CD8-positive, alpha-beta T cell (primary cell): ENCODE measurements at places on chromosomes 1 and 21.
A peak's percentile ranks its signal among the peaks of the same experiment; 100 is the strongest.

DNA sequence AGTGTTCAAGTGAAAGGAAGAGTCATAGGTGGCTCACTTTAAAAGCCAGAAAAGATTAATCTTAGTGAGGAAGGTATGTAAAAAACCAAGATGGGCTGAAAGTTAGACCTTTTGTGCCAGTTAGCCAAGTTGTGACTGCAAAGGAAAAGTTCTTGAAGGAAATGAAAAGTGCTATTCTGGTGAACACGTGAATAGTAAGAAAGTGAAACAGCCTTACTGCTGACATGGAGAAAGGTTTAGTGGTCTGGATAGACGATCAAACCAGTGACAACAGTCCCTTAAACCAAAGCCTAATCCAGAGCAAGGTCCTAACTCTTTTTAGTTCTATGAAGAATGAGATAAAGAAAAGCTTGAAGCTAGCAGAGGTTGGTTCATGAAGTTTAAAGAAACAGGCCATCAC lies 106.4 kb downstream of the CTH start:
- no peak for DNase-seq

GRCh38 chr21:37579356-37579755 lies 212.8 kb downstream of the DYRK1A start:
- DNase-seq, result no peak

DNA sequence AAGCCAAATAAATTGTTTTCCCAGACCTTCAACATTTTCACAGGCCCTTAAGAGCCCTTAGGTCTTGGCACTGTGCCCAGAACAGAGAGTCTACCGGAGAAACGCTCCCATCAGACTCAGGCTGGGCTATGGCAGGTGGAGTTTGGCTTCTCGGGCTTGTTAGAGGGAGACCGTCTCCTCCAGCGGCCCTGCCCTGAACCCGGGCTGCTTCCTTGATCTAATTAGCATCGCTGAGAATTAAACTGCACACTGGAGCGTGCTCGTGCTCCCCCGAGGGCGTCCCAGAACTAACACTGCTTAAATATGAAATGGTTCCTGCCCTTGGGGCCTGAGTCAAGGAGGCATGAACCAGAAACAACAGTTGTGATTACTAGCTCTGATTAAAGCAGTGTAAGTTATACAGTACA lies 634.4 kb downstream of the MATN1 start:
- no peak for DNase-seq

- DNase-seq, result no peak
Measured at GRCh38 chr21:35920436-35920835, 139.9 kb downstream of the SETD4 start.

DNA sequence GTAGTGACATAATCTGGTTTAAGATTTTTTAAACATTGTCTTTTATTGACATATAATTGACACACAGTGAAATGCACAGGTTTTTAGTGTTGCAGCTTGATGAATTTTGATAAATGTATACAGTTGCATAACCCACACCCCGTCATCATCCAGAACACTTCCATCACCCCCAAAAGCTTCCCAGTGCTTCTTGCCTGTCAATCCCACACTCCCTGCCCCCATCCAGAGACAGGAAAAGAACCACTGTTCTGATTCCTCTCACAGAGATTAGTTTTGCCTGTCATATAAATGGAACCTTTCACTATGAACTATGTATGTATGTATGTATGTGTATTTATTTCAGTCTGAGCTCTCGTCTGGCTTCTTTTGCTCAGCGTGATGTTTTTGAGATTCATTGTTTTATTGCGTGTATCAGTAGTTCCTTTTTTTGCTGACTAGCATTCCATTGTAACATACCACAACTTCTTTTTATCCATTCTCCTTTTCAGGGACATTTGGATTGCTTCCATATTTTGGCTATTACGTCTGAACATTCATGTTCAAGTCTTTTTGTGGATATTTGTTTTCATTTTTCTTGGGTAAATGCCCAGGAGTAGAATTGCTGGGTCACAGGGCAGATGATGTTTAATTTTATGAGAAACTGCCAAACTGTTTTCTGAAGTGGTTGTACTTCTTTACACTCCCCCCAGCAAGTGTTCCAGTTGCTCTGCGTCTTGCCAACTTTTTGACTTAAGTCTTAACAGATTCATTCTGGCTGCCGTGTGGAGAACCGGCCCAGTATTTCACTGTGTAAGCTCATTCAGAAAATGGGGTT lies 8.7 kb downstream of the UBIAD1 start:
- no peak for DNase-seq

DNA sequence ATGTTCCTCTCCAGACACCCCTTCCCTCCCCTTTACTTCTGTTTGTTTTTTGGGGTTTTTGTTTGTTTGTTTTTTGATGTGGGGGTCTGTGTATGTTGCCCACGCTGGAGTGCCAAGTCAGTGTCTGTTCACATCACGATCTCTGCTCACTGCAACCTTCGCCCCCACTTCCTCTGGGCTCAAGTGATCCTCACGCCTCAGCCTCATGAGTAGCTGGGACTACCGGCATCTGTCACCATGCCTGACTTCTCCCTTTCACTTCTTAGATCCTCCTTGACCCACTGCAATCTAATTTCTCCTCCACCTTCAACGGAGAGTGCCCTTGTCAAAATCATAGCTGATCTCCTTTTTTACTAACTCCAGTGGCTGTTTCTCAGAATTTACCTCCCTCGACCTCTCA lies 100.7 kb upstream of the KIF26B start:
- DNase-seq, result no peak

GRCh38 chr1:165891111-165891860 lies 63.9 kb downstream of the UCK2 start:
- DNase-seq, result no peak

DNA sequence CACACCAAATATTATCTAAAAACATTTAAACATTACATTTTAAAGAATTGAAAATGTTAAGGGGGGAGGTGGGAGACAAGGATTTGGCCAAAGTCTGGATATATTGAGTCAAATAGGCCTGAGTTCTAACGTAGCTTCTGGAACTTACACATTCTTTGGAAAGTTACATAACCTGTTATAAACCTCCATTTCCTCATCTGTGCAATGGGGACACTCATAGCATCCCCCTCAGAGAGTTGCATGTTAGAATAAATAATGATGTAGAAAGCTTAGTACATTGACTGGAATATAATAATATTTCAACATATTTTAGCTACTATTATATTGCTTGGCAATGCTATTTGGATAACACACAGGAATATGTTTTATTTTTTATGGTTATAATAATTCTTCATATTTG lies 117.7 kb downstream of the ATG4C start:
- no peak for DNase-seq

DNA sequence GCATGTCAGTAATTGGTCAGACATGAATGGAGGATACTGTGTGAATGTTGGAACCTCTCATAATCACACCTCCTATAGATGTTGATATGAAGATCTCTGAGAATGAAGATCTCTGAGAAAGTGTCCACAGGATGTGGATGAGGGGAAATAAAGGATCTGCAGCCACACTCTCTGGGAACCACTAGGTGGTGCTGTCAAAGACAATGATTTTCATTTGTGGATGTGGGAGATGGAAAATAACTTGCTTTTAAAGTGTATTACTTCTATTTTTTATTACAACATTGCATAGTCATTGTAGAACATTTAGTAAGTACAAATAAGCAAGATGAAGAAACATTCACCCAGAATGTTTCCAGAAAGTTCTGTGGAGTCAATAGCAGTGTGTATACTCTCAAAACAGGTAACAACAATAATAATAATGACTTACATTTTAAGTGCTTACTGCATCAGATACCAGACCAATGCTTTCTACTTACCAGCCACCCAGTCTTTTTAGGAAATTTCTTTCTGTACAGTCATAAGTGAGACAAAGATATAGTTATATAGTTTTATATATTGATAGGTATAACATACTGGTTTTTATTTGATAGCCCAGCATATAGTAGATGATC lies 128.2 kb downstream of the ATG4C start:
- no peak for DNase-seq

- DNase-seq, result no peak
Measured at GRCh38 chr21:37058261-37058660, 14.6 kb downstream of the PIGP start.

DNA sequence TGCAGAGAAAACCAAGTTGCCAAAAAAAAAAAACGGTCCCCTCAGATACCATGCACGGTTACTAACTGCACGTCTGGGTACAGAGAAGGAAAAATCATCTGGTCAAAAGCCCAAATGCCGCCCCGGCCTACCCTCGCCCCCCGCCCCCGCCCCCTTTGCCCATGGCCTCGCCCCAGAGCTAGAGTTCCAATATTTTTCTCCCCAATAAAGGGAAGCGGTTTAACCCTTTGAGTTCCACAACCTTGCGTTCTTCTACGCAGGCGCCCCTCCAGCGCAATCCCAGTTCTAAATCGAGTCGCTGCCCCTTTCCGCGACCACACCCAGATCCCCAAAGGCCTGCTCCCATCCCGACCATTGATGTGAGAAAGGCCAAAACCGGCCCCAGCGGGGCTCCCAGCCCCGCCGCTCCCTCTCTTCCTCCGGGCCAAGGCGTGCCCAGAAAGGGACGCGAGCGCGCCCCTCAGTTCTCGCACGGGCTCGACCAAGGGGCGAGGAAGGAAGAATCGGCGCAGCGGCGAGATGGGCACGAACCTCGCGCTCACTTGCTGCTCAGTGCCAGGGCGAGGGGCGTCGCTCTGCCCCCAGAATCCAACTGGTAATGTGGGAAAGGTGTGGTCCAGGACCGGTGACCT lies 797 bp downstream of the WDR47 start:
- no peak for DNase-seq

DNA sequence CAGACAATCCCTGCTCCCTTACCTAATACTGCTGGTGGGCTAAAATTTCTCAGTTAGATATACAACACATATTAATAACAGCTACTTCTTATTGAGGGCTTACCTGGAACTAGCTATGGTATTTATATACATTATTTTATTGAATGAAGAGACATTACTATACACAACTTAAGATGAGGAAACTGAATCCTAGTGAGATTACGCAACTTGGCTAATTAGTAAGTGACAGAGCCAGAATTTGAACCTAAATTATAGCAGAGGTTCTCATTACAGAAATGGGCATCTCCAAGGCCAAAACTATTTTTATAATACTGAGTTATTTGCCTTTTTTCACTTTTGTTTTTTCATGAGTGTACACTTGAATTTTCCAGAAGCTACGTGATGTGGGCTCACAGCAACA lies 44.5 kb upstream of the SMYD2 start:
- DNase-seq, result no peak

DNA sequence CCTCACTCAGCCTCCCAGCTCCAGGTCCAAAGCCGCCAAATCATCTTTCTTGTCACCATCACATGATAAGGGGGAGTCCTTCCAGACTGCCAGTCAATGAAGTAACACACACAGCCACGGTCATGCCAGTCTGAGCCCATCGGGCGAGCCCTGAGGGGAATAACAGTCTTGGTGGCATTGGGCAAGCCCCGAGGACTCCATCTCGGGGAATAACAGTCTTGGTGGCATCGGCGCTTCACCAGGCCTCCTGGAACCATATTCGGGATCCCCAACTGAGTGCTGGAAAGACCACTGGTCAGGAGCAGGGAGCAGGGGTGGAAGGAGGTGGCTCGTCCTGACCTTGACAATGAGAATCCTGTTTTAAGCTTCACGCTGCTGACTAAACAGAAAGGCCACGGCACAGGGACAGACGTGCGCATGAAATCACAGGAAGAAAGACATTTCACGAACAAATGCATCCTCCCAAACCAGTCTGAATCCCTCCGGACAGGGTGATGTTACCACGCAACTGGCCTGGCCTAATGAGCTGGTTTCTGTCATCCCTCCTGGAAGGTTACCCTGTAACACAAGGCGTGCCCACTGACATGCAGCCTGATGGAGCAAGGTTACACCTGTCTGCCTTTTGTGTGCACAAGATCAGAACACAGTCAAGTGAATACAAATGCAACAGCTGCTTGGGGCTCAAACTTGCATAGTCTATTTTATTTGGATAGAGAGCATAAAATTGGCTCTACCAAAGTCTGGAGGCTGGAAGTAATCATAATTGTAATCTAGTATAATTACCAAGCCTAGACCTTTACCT lies 517.4 kb downstream of the KIF26B start:
- DNase-seq, result no peak

GRCh38 chr1:64572222-64572900 lies 102.4 kb downstream of the CACHD1 start:
- DNase-seq, result no peak

DNA sequence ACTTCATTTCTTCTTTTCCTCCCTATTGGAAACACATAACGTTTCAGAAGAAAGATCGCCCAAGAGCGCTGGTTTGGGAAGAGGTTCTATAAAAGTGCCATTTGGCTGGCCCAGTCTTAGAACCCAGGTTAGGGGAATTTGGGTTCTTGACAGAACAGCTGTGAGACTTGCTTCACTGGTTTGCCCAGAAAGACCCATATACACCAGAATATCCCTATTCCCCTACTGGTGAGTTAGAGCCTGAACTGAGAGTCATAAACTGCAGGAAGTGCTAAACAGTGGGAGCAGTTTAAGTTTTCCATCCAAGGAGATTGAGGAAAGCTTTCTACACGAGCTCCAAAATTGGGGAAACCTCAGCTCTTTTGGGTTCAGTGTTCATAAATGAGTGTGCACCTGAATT lies 275.2 kb downstream of the VAV3 start:
- no peak for DNase-seq

GRCh38 chr1:154841384-154841783 lies 28.7 kb downstream of the KCNN3 start:
- no peak for DNase-seq

DNA sequence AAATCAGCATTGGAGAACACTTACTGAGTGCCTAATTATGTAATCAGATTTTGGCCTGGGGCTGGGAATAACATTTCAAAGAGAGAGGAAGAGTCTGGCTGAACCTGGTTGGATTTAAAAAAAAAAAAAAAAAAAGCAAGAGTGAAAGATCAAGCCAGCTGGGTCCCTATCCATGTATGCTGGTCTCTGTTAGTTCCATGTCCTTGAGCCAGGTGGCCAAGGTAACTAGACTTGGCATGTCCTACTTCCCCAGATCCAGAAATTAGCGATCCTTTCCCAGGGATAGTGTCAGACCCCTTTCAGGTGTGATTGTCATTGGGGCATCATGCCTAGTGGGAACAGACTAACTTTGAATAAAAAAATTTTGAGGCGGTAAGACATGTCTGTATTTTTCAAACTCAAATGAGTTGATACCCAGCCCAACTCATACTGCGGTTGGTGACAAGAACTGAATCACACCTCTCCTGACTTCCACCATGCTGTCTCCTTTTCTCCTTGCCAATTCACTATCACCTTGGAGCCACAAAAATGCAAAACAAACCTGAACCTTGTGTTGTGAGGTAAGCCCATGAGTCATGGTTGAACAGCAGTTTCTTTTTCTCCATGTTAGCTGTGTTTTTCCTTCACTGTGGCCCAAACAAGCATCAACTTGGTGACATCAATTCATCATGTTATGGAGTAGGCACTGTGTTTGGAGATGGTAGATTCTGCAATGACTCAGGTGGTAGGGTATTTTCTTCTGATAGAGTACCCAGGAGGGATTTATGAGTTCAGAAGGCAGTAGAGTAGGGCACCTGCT lies 24.5 kb upstream of the PPP2R5A start:
- no peak for DNase-seq

DNA sequence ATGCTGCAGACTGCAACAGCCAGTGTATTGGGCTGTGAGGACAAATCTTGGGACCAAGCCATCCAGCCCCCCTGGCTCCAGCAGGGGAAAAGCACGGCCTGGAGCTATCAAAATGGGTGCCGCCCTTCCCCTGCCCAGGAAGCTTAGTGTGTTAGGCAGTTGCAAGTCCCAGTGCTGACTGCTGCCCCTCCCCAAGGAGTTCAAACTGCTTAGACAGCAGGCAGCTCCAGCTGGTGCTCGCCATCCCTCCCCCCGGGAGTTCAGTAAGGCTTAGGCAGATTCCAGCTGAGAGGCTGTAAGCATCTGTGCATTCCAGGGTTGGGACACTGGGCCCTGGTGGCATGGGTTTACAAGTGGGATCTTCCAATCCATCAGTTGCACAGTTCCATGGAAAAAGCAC lies 579.6 kb upstream of the NR5A2 start:
- DNase-seq, result no peak

- peak; percentile 40 for DNase-seq
Measured at GRCh38 chr1:206658264-206658980, 23.1 kb downstream of the DYRK3 start.
